ENCODE measurements at places on chromosomes 16 and 17.
A peak's percentile ranks its signal among the peaks of the same experiment; 100 is the strongest.

GRCh38 chr17:73902416-73903181 lies 258.4 kb upstream of the SDK2 start:
- DNase-seq = no peak

- no peak for DNase-seq
Measured at GRCh38 chr16:62445909-62446308, 409.7 kb upstream of the CDH8 start.

DNA sequence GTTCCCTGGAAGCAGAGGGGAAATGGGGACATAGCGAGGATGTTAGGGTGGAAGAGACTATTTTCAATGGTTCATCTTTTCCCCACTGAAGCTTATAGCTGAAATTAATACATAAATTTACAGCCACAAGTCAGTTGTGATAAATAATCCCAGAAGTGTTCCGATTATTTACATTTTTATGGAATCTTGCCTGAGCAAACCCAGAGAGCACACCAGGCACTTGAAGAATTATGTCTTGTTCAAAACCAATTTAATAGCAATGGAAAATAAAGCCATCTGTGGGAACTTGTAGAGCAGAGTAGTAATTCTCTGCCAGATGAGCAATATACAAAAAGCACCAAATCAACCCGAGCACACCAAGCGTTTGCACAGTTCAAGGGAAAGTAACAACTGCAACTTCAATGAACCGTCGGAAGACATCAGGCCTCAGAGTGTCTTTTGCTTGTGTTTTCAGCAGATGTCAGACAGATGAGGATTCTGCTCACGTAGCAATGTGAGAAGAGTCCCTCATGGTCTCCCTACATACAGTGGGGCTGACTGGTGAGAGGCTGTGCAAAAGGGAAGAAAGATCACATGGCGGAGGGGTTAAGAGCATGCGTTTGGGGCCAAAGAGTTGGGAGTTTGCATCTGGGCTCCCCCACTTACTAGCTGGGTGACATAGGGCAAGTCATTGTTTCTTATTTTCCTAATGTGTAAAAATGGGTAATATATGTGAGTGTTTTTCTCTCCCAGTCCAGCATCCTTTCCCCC lies 148.7 kb upstream of the HS3ST2 start:
- no peak for DNase-seq

DNA sequence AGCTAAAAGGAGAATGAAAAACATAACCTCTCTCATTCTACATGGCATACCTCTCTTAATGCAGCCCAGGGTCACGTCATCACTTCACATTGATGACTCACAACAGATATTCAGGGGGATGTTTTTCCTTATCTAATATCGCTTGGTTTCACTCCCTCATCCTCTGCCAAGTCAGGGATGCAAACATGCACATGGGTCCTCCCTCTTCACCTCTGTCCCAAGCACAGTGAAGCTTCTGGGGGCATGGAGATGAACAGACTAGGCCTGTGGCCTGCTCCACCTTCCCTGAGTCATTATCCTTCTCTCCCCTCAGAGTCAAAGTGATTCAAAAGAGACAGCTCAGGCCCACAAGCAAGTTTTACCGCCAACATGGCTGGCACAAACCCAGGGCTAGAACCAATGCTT lies 2.3 kb upstream of the MT2A start:
- DNase-seq = no peak

- DNase-seq = no peak
Measured at GRCh38 chr17:1590029-1590746, 27.6 kb upstream of the PITPNA start.

DNA sequence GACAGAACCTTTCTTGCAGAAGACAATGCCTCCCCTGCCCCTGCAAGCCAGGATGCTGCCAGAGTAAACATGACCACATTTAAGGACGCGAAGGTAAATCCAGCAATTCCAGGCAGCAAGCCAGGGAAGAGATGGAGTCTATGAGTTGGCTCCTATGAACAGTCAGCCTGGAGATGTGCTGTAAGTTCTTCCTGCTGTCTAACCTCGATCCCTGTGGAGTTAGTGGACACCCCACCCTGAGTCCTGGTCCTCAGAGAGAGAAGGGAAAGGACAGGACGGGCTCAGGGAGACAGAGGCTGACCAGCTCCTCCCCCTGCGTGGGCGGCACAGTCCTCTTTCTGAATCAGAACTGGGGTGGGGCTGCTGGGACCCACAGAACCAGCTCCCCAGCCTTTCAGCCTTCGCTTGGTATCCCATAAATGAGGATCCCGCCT lies 24.9 kb downstream of the CDC42EP4 start:
- DNase-seq = no peak

DNA sequence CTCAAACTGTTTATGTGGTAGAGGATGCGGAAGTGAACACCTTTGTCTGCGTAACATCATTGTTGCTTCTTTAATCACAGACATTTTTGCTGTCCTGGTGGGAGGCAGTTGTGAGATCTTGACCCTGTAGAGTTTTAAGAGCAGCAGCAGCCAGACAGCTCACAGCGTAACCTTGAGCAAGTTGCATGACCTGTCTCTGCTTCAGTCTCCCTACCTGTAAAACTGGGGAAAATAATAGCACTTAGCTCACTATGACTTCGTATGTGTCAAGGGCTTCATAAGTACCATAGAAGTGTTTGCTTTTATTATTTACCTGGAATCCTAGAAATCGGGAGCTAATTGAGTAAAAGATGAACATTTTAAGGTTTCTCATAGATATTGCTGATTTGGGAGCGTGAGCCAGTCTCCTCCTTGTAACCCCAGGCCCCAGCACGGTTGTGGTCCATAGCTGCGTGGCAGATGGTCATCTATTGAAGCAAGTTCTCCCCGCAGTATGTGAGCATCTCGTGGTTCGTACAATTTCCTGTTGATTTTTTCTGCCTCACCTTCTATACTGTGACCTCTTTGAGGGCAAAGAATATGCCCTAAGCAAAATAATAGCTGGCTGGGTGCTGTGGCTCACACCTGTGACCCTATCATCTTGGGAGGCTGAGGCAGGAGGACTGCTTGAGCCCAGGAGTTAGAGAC lies 34.4 kb downstream of the GPRC5B start:
- DNase-seq = no peak

DNA sequence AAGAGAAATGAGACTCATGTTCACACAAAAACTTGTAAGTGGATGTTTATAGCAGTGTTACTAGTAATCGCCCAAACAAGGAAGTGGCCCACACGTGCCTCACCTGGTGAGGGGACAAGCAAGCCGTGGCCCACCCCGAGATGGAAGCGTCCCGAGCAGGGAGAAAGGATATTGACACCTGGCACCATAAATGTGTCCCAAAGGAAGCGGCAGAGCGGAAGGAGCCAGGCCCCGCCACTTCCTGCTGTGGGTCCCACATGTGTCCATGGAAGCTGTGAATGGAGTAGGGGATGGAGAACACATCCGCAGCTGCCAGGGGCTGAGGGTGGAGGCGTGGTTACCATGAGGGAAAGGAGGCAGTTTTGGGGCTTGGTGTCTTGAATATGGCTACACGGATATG lies 18.9 kb downstream of the KCNJ18 start:
- DNase-seq = no peak

DNA sequence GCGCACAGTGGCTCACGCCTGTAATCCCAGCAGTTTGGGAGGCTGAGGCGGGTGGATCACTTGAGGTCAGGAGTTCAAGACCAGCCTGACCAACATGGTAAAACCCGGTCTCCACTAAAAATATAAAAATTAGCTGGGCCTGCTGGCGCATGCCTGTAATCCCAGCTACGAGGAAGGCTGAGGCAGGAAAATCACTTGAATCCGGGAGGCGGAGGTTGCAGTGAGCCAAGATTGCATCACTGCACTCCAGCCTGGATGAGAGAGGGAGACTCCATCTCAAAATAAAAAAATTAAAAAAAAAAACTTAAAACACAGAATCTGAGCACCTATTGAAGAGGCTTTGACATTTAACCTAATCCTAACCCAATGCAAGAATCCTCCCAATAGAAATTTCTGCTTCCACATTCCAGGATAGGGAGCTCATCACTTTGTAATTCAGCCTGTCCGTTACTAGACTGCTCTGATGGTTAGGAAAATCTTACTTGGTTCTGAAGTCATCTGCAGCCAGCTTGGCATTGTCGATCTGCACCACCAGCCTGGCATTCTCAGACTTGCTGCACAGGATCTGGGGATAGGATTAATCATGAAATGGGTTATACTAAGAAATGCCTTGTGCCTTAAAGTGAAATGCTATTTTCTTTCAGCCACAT lies 2.1 kb downstream of the KRT33B start:
- no peak for DNase-seq

DNA sequence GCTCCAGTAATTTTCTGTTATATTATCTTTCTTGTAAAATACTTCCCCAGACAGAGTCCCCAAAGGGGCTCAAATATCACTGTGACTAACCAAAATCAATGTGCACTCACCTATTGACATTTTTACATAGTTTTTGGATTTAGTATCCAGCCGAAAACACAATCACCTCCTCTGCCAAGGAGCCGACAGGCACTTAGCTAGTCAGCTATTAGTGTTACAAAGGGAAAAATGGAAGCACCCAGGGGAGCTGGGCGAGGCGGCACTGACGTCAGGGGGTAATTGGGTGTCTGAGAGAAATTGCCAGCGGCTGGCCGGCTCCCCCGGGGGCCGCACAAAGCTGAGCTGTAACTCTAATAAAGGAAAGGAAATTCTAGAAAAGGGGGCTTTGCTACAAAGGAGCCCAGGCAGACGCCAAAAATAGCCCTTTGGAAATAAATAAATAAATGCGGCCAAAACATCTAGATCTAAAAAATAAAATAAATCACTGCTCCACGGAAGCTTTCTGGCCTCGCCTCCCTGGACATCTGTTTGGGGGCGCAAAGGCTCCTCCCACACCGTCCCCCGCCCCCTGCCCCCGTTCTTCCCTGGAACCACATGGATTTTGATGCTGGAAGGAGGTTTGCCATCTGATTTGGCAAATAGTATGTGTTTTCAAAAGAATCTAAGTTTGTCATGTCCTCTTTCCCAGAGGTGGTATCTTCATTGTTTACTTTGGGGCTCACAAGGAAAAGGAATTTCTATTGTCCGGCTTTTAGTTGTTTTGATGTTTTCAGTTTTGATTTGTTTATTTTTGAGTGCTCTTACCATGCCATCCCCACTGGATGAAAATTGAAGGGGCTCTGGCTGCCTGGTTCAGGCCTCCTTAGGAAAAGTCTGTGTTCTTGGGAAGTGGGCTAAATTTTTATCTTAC lies 156.7 kb downstream of the ZNF423 start:
- DNase-seq = no peak

DNA sequence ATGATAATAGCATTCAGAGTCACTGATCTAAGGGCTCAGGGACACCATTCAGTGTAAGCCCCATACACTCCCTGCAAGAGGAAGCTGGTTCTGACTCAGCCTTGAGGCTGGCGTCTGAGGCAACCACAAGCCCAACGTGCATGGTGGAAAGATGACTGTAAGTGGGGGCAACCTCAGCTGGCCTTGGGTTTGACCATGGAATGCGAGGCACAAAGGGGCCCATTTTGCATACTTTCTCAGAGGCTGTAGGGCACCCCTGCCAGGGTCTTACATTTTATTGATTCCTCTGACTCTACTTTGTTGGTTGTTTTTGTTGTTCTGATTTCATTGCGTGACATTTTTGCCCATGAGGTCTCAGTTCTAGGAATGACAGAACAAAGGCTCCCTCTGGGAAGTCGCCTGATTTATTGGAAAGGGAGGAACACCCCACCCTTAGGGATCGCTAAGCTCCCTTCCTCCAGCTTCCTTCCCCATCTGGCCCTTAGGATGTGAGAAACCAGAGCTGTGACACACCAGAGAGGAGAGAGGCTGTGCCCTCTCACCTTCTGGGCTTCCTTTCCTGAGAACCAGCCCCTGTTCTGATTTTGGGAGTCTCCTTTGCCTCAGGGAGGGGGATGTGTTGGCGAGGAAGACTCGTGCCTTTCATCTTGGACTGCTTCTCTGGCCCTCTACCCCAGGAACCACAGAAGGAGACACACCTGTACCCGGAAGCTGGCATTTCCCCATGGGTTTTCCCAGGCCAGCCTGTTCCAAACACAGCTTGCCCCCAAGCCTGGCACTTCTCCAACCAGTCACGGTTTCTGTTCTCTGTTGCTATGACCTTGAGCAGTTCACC lies 5.6 kb upstream of the CIITA start:
- peak; percentile 77 for DNase-seq

DNA sequence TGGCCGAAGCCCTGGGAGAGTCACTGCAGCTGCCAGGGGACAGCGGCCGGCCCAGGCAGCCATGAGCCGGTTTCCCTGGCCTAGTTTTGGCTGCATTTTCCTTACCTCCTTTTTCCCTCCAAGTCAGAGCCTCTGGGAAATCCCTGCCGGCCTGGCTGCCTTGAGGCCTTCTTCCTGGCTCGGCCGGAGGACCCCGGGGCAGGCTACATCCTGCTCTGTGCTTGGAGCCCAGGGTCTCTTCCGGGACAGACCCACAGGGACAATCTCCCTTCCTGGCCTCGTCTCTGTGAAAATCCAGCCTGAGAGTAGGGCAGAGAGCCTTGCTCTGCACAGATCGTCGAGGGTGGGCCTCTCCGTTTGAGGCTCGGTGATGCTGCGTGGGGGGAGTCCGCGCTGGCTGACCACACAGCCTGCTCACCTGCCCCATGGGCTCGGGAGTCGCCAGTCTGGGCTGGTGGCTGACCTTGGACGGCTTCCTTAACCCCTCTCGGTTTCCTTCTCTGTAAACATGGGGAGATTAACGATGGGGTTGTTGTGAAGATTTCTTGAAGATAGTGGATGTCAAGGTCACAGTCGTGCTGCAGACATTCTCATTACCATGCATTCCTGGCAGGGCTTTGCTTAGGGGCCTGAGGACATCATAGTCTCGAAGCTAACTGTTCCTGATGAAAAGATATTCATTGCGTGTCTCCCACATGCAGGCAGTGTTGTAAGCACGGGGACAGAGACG lies 34.8 kb upstream of the CIBAR2 start:
- no peak for DNase-seq

DNA sequence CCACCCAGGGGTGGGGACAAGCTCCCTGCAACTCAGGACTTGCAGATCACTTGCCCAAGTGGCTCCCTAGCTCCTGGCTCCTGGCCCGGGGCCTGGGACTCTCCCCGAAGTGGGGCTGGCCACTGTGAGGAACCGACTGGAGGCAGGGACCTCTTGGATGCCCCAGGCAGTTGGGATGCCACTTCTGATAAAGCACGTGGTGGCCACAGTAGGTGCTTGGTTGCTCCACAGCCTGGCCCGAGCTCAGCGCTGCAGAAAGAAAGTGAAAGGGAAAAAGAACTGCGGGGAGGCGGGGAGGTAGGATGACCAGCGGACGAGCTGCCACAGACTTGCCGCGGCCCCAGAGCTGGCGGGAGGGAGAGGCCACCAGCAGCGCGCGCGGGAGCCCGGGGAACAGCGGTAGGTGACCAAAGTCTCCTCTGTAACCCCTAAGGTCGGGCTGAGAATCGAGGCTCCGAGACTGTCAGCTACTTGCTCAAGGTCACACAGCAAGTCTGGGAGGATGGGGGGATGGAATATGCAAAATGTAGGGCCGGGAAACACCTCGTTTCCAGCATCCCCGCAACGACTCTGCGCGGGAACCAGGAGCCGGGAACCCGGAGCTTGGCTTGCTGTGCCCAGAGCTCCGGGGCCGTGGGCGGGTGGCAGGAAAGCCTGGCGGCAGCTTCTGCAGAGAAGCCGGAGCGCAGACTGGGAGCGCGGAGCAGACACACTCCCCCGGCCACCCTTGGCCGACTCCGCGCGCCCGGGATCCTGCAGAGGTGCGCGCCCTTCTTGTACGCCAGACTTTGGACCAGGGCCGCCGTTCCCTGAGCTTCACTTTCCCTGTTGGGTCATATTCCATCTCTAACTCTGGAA lies 1.9 kb downstream of the CIITA start:
- peak; percentile 72 for DNase-seq
